Activated T-cell treated with anti-CD3 and anti-CD28 coated beads, Interleukin-2, amount 50 U/mL, for 24 hours (primary cell): ENCODE measurements at places on chromosomes 5 and 9.

DNA sequence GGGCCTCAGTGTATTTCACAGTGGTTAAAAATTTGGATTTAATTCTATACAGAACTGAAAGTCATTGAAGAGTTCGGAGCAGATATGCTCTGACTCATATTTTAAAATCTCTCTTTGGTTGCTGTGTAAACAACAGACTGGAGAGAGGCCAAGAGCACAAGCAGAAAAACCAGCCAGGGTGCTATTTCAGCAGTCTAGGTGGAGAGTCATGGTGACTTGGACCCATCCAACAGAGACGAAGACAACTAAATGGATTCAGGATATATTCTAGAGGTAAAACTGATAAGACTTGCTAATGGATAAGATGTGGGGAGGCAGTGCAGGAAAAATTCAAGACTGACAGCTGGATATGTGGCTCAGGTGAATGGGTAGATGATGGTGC, 168.9 kb downstream of the MAPKAP1 start:
- no peak for DNase-seq

- DNase-seq = no peak
Observed at GRCh38 chr5:113026211-113026610, 49.6 kb downstream of the DCP2 start.

DNA sequence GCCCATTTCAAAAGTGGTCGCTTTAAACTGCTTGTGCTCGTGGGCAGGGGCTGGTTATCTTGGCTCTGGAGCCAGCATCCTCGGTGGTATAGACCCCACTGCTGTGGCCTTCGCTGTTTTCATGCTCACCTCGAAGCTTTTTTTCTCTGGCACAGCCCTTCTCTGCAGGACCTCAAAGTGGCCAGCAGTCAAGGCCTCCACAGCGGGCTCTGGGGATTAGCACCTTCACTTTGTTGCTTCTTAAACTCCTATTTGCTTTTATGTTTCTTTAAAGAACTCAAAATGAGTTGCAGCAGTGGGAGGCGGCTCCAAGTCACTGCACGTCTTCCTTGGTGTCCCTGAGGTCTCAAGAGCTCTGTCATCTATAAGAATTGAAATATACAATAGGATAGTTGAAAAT, 165.1 kb downstream of the CACNA1B start:
- no peak for DNase-seq

DNA sequence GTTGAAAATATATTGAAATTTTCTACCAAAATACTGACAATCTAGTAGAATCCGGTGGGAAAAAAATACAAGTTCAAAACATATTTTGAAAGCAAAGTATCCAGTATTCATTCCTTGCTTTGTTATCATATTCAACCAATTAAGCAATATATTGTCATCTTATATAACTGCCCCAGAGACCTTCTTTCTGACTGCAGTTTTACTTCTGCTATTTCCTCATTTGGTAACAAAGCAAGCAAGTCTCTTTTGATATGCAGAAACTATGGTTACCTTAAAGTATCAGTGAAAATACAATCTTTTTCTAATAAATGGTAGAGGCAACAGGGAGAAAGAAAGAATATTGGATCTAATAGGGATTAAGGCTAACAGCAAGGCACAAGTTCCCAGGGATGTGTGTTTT, 663.7 kb upstream of the MEF2C start:
- no peak for DNase-seq
